ENCODE measurements at places on chromosomes 11 and 22. TPM values are rescaled to one million over a fixed set of nuclear protein-coding genes. Genes with fewer than 3 reads are reported as not detected.

GRCh38 chr22:39941601-39942000 lies 18.6 kb upstream of the TMA7B start:
- no peaks in the 10 kb centered on the region for H3K27me3 ChIP-seq
- H3K36me3 ChIP-seq: no peaks in the 10 kb centered on the region
- H3K4me3 ChIP-seq: no peak overlapping the region
- peaks cover 23% of the 10 kb centered on the region for H3K4me1 ChIP-seq

DNA sequence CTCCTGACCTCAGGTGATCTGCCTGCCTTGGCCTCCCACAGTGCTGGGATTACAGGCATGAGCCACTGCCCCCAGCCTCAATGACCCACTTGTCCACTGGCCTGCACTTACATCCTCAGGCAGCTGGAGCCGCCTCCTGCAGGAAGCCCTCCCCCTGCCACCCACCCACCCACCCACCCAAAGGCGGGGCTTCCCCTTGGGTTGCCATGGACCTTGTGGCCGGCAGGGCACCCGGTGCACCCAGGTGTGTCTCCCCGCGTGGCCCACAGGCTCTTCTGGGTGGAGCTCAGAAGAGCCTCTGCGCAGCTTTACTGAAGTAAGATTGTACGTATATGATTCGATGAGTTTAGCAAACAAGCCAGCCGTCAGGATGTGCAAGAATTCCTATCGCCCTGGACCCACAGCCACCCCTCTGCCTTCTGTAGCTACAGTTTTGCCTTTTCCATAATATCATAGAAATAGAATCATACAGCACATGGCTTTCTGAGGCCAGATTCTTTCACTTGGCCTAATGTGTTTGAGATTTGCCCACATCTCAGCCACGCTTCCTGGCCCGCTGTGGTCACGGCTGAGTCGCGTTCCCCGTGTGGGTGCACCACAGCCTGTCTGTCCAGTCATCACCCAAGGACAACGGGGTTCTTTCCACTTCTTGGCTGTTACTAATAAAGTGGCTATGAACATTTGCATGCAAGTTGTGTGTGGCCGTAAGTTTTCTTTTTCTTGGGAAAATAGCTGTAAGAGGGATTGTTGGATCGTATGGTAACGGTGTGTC lies 5.3 kb upstream of the BRSK2 start:
- H3K27ac ChIP-seq: no peak overlapping the region
- no peak for DNase-seq
- peaks cover 12% of the 10 kb centered on the region for H3K27me3 ChIP-seq
- no peak overlapping the region for H3K4me3 ChIP-seq
- H3K36me3 ChIP-seq: no peaks in the 10 kb centered on the region

DNA sequence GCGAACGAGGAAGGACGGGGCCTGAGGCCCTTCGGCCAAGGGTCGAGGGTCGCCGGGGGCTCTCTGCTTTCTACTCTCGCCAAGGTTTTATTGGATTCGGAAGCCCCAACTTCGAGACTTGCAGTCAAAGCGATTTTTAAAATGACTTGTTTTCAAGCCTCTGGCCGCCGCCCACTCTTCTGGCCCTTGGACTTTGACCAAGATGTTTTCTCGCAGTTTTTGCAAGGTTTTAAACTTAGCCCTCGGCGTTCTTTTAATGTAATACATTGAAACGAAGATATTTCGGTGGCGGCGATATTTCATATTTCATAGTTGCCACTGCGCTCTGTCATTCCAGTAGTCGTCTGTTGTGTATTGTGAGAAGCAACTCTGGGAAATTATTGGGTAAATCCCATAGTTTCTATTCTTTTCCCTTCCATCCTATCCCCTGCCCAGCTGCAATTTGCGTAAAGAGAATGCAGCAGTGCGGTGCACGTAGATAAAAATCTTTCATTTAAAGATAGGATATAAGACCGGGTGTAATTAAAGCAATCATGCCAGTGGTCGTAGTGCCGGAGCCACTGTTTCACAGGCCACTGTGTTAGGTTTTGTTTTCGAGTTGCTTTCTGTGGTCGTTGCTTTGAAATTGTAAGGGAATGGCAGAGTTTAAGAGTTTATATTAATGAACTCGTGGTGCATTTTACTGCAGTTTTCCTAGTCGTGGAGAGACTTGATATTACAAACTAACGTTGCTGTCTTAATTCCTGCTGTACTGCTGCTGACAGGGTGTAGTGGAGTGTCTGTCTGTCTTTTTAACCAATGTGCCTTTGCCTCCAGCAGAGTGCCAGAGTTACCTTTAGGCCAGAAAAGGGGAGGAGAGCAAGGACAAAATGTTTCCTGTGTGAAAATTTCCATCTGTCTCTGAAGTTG lies 702 bp downstream of the BIRC2 start:
- peak overlapping the region; percentile 71 for H3K27ac ChIP-seq
- DNase-seq: no peak
- peaks cover 6% of the 10 kb centered on the region for H3K36me3 ChIP-seq
- H3K4me3 ChIP-seq: peak overlapping the region; percentile 87

DNA sequence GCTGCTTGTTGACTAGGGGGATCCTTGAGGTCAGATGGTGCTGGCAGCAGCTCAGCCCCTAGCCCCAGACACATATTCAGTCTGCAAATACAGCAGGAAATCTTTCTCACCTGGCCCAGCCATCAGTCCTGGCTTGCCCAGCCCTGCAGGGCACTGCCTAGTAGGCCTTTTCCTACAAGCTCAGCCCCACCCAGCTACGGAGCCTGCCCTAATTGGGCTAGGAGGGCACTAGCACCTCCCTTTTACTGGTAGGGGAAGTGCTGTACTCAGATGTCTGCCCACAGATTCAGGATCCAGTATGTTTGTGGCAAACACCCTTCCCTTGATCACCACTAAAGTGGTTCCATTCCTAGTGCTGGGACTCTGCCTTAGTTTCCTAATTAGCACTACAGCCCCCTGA lies 257.1 kb upstream of the CADM1 start:
- H3K36me3 ChIP-seq: no peaks in the 10 kb centered on the region
- H3K4me3 ChIP-seq: no peak overlapping the region
- H3K27me3 ChIP-seq: peaks cover 44% of the 10 kb centered on the region
- no peak overlapping the region for H3K27ac ChIP-seq
- DNase-seq: no peak
- peaks cover 11% of the 10 kb centered on the region for H3K4me1 ChIP-seq

DNA sequence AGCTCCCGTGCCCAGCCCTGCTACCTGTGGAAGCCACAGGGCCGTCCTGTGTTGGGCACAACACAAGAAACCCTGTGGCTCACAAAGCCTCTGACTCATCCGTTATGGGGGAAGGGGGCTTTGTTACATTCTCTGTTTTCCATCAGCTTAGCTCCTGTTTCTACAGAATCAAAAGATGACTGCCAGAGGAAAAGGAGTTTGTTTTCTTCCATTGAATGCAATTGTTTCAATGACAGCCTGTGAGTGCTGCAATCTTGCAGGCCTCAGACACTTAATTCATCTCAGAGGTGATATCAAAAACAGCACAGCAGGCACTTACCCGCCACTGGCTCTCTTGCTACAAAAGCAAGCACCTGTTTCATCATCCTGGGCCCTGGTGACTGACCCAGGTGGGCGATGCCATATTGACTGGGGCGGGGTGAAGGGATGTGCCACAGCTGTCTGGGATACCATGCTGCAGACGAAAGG lies 194.3 kb downstream of the OPCML start:
- H3K4me3 ChIP-seq: no peak overlapping the region
- H3K4me1 ChIP-seq: peaks cover 12% of the 10 kb centered on the region
- no peaks in the 10 kb centered on the region for H3K27me3 ChIP-seq
- peak overlapping the region; percentile 19 for H3K27ac ChIP-seq
- no peak for DNase-seq

DNA sequence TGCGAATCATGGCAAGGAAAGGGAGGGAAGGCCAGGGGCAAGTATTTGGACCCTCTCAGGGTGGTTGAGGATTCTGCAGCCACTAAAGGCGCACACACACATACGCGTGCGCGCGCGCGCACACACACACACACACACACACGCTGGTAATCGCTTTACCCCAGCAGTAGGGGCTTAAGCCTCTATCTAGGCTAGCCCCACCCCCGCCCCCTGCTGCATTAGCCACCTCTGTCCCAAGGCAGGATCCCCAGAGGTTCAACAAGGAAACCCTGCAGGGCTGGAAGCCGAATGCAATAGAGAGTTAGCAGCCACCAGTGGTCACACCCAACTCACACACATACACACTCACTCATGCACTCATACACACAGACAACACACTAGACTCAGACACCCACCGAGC lies 28.6 kb upstream of the ELFN2 start:
- no peak overlapping the region for H3K4me3 ChIP-seq
- no peaks in the 10 kb centered on the region for H3K36me3 ChIP-seq
- no peaks in the 10 kb centered on the region for H3K27me3 ChIP-seq
- H3K4me1 ChIP-seq: no peaks in the 10 kb centered on the region
- no peak overlapping the region for H3K27ac ChIP-seq
- DNase-seq: no peak

DNA sequence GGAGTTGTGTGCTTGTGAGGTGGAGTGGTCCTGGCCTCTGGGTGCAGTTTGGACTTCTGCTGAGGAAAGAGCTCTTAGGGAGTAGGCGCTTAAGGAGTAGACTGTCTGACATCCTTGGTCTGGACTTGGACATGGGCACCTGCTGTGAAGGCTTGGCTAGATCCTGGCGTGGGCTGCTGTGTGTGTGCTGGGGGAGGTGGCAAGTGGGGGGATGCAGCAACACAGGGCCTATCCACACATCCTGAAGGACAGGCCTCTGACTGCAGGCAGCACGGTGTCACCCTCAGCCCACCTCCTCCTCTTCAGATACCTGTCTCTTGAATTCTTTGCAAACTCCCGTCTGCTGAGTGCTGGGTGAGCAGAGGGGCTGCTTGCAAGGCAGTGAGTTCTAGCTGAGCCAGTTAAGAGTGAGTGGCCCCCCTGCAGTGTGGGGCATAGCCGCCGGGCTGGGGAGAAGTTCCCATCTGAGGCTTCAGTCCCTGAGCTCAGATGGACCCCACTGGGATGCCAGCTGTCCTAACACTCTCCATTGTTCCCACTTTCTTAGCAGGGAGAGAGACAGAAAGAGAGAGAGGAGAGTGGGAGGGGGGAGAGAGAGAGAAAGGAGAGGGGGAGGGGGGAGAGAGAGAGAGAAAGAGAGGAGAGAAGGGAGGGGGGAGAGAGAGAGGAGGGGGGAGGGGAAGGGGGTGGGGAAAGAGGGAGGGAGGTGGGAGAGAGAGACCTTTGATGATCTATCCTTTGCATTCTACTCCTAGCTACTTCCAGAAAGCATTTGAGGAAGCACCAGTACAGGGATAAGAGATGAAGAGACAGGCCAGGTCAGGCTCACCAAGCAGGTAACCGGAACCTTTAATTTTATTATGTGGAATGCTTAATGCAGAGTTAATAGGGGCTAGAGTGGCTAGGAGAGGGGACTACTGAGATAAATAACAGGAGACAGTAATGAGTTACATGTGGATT lies 12.6 kb downstream of the SOX10 start:
- H3K27ac ChIP-seq: 0 out of 2 replicates have a peak overlapping the region, but pooled peaks have one; percentile 11
- peak; percentile 71 for DNase-seq
- peaks cover 12% of the 10 kb centered on the region for H3K4me1 ChIP-seq
- peak overlapping the region; percentile 28 for H3K4me3 ChIP-seq
- H3K36me3 ChIP-seq: peaks cover 4% of the 10 kb centered on the region

DNA sequence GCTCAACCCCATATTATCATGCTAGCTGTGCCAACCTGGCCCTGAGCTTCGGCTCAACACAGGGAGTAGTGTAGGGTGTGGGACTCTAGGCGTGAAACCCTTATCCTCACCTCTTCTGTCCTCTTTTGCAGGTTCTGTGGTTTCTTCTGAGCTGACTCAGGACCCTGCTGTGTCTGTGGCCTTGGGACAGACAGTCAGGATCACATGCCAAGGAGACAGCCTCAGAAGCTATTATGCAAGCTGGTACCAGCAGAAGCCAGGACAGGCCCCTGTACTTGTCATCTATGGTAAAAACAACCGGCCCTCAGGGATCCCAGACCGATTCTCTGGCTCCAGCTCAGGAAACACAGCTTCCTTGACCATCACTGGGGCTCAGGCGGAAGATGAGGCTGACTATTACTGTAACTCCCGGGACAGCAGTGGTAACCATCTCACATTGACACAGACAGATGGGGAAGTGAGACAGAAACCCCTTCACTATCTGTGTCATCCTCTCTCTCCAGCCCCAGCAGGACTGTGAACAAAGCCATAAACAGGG lies 76.4 kb downstream of the GGTLC2 start:
- H3K4me3 ChIP-seq: no peak overlapping the region
- H3K36me3 ChIP-seq: no peaks in the 10 kb centered on the region
- H3K27me3 ChIP-seq: peaks cover 43% of the 10 kb centered on the region
- no peaks in the 10 kb centered on the region for H3K4me1 ChIP-seq
- no peak overlapping the region for H3K27ac ChIP-seq
- no peak for DNase-seq

GRCh38 chr11:10500757-10501684 lies 40.0 kb downstream of the RNF141 start:
- no peak overlapping the region for H3K27ac ChIP-seq
- H3K27me3 ChIP-seq: no peaks in the 10 kb centered on the region
- no peaks in the 10 kb centered on the region for H3K36me3 ChIP-seq
- no peaks in the 10 kb centered on the region for H3K4me1 ChIP-seq

- H3K27ac ChIP-seq: no peak overlapping the region
- no peak overlapping the region for H3K4me3 ChIP-seq
Measured at GRCh38 chr11:107916671-107917241, 11.5 kb upstream of the RAB39A start.

GRCh38 chr11:94332814-94333213 lies 28.4 kb downstream of the IZUMO1R start:
- H3K4me1 ChIP-seq: no peaks in the 10 kb centered on the region
- no peak overlapping the region for H3K4me3 ChIP-seq
- no peak overlapping the region for H3K27ac ChIP-seq
- DNase-seq: no peak
- no peaks in the 10 kb centered on the region for H3K36me3 ChIP-seq

GRCh38 chr22:33110562-33111163 lies 52.5 kb upstream of the SYN3 start:
- no peaks in the 10 kb centered on the region for H3K27me3 ChIP-seq
- no peak overlapping the region for H3K4me3 ChIP-seq
- H3K4me1 ChIP-seq: no peaks in the 10 kb centered on the region

DNA sequence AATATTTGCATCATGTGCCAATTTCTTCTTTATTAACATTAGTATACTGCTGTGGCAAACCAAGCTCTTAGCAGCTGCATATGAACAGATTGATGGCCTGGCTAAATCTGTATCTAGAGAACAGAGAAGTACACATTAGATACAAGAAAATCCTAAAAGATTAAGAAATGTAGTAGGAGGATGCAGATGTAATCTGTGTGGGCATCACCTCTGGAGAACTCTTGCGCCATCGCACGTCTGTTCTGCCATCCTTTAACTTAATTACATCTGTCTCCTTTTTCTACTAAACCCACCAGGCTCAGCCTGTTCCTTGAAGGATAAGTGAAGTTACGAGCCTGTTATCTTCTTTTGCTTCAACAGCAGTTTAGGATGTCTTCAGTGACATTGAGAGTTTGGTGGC lies 196.4 kb upstream of the PITPNB start:
- no peak overlapping the region for H3K27ac ChIP-seq
- no peak for DNase-seq
- H3K4me3 ChIP-seq: no peak overlapping the region
- no peaks in the 10 kb centered on the region for H3K4me1 ChIP-seq

- no peaks in the 10 kb centered on the region for H3K4me1 ChIP-seq
- no peak for DNase-seq
- no peaks in the 10 kb centered on the region for H3K36me3 ChIP-seq
Measured at GRCh38 chr11:17851697-17852096, 117.1 kb downstream of the KCNC1 start.

- H3K27me3 ChIP-seq: no peaks in the 10 kb centered on the region
- no peak for DNase-seq
- no peak overlapping the region for H3K27ac ChIP-seq
- peaks cover 4% of the 10 kb centered on the region for H3K4me1 ChIP-seq
- peak overlapping the region; percentile 97 for H3K4me3 ChIP-seq
Measured at GRCh38 chr11:6618117-6619003, 862 bp downstream of the TPP1 start.

GDPD5 gene
- total RNA-seq: 8.6 TPM

SYT7 gene
- total RNA-seq: 10.6 TPM

MISFA gene
- total RNA-seq: 3.8 TPM

ACTN3 gene
- total RNA-seq: 28.2 TPM

APOC3 gene
- not detected for total RNA-seq

IRAG1 gene
- 2.7 TPM for total RNA-seq

Measured in H1 (cell line).